ENCODE measurements at places on chromosomes 11 and 22. TPM values are rescaled to one million over a fixed set of nuclear protein-coding genes. Genes with fewer than 3 reads are reported as not detected.

YWHAH gene
- 121 TPM for total RNA-seq

CSF2RB gene
- total RNA-seq = 3.5 TPM

CYB5R2 gene
- 0.90 TPM for total RNA-seq

F2 gene
- not detected for total RNA-seq

LINC01488 gene
- total RNA-seq = not detected

FGF4 gene
- total RNA-seq = not detected

TNNT3 gene
- not detected for total RNA-seq

CCDC73 gene
- total RNA-seq = not detected

AQP11 gene
- total RNA-seq = 0.47 TPM

ANO3 gene
- total RNA-seq = not detected

VSIG10L2 gene
- total RNA-seq = not detected

PATE2 gene
- total RNA-seq = 0.09 TPM

GNG3 gene
- not detected for total RNA-seq

CLTCL1 gene
- 4.2 TPM for total RNA-seq

OR5I1 gene
- not detected for total RNA-seq

OLFML1 gene
- 0.09 TPM for total RNA-seq
